ENCODE measurements at places on chromosomes 12 and 14.

DNA sequence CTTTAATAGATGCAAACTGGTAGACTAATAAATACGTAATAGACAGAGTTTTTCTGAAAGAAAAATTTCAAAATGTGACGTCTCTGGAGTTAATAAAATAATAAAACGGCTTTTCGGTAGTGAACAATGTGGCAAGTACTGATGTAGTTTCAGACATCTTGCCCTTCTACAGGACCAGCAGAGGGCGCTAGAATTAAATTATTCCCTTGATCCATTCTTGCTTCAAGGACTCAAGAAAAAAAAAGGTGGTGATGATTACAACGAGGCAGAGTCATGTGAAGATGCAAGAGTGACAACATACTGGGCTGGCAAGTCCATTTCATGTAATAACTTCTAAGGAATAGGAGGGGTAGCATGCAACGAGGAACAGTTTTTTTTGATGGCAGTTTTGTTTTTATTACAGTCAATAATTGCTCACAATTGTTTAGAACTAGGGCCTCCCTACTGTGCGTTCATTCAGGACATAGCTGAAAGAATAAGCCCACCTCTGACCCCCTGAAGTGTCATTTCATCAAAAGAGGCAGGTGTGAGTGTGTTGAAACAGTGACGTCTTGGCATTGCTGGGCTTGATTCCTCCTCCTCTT lies 101.0 kb upstream of the GZMB start:
- peak; percentile 75 for DNase-seq

GRCh38 chr14:76654573-76655108 lies 106.6 kb upstream of the VASH1 start:
- no peak for DNase-seq

DNA sequence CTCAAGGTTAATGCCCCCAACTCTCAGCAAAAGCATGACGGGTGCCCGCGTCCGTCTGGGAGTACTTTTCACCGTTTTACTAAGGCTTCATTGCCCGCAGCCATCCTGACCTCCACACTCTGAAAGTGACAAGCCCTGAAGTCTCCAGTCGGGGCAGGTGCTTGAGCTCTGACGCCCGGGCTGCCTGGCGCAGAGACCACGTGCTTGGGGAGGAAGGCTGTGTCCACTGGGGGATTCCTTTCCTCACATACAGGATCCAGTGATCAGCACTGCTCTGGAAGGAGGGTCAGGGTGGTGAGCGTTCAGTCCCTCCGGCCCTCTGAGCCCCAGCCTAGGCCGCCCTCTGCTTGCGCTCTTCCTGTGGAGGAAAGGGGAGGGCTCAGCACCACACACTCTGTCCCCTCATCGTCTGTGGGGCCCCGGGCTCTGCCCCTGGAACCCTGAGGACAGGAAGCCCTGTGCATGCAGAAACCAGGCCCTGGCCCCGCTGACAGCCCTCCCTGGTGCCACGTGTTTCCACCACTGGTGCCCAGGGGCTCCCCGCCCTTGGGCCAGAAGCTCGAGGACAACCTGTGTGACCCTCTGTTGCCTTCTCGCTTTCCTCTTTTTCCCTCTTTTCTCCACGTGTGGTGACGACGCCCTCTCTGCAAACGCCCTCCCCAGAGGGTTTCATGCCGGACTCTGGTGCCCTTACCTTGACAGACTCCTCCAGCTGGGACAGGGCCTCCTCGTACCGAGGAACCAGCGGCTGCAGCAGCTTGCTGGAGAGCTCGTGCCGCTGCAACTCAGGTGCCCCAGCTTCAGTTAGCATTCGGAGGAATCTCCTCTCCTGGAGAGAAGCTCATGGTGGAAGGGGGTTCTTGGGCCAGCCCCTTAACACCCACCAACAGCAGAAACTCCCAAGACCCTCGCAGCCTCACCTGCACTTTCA lies 4.9 kb downstream of the DDX51 start:
- DNase-seq: no peak

DNA sequence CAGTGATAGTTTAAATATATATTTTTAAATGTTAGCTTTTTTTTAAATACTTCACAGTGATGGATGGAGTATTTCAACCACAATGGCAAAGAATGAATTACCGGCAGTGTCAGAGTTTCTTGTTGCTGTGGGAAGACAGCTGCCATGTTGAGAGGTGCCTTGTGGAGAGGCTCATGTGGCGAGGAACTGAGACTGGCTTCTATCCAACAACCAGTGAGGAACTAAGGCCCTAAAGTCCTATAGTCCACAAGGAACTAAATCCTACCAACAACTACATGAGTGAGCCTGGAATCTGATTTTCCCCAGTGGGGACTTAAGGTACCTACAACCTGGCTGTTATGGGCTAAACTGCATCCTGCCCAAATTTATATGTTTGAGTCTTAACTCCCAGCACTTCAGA lies 220.2 kb upstream of the PLEKHG7 start:
- no peak for DNase-seq

Measured in lung microvascular endothelial cell (primary cell).